ENCODE measurements at places on chromosomes 5 and 9. TPM values are rescaled to one million over a fixed set of nuclear protein-coding genes. Genes with fewer than 3 reads are reported as not detected.

GRCh38 chr9:110033869-110034268 is 174.1 kb downstream of the C9orf152 start:
- peak; percentile 74 for DNase-seq

DNA sequence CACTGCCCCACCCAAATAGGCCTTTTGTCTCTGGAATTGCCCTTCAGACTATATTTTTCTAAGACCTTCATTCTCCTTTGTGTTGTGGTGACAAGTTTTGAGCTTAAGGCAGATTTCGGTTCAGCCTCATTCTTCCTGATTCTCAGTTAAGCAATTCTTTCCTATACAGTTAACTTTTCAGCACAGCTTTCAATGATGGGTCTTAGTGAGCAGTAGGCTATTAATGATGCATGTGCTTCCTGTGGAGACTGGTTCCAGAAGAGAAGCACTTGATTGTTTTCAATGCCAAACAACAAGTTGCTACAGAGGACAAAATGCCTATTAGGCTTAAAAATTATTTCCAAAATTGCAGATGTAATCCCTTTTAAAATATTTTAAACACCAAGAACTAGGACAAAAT is 47.7 kb upstream of the TLX3 start:
- no peak for DNase-seq

MYMK gene
- not detected for total RNA-seq

PCA3 gene
- total RNA-seq = not detected

DNA sequence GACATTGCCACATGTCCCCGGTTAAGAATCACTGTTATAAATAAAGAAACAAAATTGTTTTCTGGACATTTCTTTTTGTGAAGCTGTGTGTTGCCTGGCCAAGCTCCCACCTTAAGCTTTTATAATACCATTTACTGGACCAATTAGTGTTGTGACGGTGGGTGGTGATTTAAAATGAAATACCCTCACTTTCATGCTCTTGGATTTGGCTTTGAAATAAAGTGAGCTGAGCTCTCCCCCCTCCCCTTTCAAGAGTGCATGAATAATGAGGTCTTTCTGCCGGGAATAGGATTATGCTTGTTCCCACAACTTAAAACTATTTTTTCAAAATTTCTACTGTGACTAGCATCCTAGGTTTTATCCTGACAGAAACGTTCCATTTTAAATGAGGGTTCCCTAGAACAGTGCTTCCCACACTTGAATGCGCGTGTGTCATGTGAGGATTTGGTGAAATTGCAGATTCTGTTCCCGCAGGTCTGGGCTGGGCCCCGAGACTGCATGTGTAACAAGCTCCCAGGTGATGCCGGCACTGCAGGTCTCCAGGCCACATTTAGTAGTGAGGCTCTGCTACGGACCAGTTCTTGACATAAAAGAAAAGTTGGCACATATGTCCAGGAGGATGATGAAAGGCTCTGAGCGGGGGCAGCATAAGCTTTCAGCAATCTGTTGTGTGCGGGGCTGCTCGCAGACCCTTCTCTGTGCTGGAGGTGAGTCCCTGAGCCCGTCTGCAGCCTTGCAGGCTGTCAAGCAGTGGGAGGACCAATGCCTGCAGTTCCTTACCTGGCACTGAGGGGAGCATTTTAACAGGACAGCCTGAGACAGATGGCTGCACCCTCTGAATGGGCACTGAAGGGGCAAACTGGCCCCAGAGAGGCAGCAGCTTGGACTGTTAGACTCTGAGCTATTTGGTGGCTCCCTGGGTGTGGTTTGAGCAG is 24.4 kb downstream of the IQGAP2 start:
- no peak for DNase-seq

DNA sequence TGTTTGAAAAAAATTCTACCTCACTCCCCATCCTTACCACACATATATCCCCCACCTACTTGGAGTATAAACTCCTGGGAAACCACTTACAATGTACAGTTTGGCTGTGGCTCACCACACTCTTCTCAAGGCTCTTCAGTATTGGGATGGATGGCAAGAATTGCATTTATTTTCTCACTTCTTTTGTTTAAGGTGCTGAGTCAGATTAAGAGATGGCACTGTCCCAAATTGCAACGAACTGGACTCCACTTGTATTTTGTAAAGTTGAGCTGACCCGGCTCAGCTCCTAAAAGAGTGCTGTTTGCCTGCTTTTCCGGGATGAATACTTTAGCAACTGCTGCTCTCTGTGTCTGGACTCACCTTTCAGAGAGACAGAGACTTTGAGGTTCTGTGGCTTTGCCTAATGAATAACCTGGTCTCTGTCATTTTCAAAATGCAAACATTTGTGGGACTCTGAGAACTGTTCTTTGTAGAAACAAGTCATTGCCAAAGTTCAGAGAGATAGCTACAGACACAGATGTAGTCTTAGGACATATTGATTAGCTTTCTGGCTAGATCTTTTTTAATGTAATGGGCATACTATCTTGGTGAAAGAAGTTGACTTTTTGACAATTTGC is 42.2 kb downstream of the PPP2R2B start:
- DNase-seq = no peak

DNA sequence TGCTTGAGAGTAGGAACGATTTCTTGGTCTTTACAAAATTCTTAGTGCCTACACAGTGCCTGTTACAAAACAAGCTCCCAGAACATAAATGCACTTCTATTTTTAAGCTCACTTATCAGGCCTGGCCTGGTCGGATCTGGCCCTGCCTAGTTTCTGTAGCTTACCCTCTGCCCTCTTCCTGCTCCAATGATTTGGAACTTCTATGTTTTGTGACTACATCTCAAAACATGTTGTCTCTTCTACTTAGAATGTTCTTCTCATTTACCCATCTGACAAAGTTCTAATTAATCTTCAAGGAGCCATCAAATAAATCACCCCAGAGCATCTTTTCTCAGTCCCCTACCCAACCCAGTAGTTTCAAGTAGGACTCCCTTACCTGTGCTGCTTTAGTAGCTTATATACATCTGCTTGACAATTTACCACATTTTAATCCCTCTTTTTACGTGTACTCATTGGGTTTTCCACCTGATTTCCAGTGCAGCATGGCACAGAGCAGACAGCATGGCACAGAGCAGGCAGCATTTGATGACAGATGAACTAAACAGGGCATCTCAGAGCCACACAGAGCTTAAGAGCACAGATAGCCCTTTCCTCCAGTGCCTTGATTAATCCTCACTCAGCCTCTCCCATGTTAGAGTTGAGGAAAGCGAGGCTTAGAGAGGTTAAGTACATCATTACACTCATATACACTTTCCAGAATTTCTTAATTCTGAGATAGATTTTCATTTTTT is 171.9 kb downstream of the MAPKAP1 start:
- DNase-seq = no peak

DNA sequence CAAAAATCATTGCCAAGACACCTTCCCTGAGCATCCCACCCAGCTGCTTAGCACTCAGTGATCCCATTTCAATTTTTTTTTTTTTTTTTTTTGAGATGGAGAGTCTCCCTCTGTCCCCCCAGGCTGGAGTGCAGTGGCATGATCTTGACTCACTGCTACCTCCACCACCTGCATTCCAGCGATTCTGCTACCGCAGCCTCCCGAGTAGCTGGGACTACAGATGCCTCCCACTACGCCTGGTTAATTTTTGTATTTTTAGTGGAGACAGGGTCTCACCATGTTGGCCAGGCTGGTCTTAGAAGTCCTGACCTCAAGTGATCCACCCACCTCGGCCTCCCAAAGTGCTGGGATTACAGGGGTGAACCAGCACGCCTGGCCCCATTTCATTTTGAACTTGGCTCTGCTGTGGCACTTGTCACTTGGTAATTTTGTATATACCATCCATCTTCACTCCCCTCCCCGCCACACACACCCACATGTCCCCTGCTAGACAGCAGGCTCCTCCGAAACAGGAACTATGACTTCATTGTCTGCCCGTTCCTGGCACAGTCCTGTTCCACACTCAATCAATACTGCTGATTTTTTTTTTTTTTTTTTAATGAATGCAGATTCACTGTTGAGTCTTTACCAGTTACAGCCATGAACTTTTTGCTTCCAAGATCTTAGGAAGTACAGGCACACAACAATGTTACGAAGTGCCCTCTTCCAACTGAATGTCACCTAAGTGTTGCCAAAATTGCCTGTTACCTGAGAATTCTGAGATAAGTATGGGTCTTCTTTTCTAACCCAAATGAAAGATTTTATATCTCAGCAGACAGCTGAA is 17.3 kb upstream of the ZBTB34 start:
- no peak for DNase-seq

JAKMIP2 gene
- total RNA-seq = not detected

DNA sequence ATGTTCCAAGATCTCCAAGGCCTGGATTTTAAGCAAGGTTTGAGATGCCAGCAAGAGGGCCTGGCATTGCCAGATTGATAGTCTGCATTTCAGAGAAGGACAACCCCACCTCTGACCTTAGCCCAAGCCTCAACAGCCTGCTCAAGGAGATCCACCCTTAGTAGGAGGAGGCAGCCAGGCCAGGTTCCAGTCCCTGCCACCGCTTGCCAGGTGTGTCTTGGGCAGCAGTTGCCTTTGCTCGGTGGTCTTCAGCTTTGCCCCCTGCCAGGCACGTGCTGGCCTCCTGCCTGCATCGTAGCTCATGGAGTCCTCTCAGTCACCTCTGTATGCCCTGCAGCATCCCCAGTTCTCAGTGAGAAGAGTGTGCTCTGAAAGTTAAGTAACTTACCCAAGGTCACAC is 134.2 kb downstream of the KCNIP1 start:
- DNase-seq = no peak

- no peak for DNase-seq
Measured at GRCh38 chr9:120474591-120475243, 105.2 kb downstream of the CDK5RAP2 start.

GRCh38 chr5:137681191-137681590 is 54.7 kb downstream of the KLHL3 start:
- DNase-seq = no peak

NR2F1 gene
- 16.4 TPM for total RNA-seq

GRCh38 chr9:85941966-85942912 is 1.3 kb downstream of the NAA35 start:
- DNase-seq = no peak

GRCh38 chr5:5360363-5360940 is 62.0 kb upstream of the ICE1 start:
- no peak for DNase-seq

GRCh38 chr5:175531361-175531760 is 53.0 kb downstream of the SFXN1 start:
- no peak for DNase-seq

GRCh38 chr5:141761-142160 is 49.5 kb upstream of the LRRC14B start:
- no peak for DNase-seq

SLC1A3 gene
- total RNA-seq = 48.9 TPM

DNA sequence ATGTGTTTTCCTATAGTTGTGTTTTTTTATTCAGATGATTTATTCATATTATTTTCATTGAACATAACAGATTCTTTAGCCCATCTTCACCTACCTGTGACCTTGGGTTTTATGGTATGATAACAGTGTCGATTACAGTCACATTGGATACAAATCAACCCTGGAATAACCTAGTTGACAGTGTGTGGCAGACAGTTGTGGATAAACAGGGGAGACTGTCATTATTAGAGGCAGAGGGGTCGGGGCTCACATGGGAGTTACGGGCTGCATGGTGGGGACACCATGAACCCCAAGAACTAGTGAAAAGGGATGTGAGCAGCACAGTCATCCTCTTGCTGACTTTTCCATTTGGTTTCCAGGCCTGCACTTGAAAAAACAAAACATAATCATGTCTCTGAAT is 29.9 kb upstream of the MAP1B start:
- DNase-seq = no peak

DNA sequence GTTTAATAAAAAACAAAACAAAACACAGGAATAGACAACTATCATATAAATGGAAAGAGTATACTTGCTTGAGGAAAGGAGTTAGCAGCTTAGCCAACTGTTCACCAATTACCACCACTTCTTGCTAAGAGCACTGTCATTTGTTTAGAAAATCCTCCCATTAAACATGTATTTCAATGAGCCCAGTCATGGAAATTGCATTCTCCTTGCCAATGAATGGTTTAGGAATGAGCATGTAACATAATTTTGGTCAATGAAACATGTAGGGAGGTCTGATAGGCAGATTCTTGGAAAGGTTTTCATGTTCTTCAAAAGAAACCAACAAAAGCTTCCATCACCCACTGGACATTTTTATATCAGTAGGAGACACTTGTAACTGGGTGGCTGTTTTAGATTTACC is 502.8 kb upstream of the PAPPA start:
- DNase-seq = peak; percentile 64

MLANA gene
- not detected for total RNA-seq

DNA sequence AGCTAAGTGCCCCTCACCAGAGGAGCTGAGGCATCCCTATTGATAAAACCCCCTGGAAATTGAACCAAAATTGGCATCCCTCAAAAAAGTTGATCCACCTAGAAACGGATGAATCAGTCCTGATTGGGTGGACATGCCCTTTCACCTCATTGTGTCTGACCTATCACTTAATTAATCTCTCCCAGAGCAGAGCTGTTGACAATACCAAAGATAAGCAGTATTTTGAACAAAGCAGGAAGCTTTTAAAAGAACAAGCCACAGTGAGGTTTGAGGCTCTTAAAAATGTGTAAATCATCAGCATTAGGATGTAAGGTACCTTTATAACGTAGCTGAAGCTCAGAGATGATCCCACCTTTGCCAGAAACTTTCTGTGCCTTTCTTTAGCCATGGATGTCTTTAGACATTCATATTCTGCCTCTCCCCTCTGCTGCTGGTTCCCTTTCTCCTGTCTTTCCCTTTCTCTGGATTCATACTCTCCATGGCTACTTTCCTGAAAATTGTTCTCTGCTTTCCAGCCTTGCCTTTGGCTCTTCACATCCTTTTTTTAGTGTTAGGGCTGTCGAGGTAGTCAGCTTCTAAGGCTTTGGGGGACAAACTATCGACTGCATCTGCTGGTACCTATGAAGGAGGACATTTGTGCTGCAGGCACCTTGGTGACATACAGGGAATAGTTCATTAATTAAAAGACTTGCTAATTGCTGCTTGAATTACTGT is 7.8 kb upstream of the LHX2 start:
- DNase-seq = no peak

GRCh38 chr9:82091610-82092009 is 103.0 kb downstream of the SPATA31D1 start:
- no peak for DNase-seq

ASS1 gene
- 247 TPM for total RNA-seq

GRCh38 chr9:83537331-83538171 is 650 bp downstream of the FRMD3 start:
- DNase-seq = no peak

DNA sequence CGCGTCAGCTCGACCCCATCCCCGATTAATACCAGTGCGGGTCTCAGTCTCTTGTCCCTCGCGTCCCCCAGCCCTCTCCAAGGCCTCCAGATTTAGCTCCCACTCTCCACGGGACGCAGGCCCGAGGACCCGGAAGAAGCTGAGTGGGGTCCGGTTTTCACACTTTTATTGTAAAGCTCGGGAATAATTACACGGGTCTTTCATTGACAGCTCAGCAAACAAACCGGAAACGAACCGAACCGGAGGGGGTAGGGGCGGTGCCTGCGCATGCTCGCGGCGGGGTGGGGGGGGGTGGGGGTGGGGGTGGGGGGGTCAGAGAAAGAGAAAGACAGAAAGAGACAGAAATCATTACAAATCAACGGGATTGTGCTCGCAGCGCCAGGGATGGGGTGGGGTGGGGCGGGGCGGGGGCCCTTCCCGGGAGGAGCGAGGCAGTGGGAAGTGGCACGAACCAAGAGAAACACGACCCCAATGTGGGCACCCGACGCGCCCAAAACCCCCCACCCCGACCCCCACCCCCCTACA is 27.9 kb downstream of the PCDH1 start:
- peak; percentile 36 for DNase-seq

AK8 gene
- total RNA-seq = not detected

PCDHB16 gene
- total RNA-seq = 2.1 TPM

ZDHHC21 gene
- 4.1 TPM for total RNA-seq

- DNase-seq = peak; percentile 70
Measured at GRCh38 chr5:16456103-16456832, 9.3 kb downstream of the ZNF622 start.

- no peak for DNase-seq
Measured at GRCh38 chr5:146813346-146814157, 65.0 kb downstream of the PPP2R2B start.
